ENCODE measurements at places on chromosomes 7 and 10. TPM values are rescaled to one million over a fixed set of nuclear protein-coding genes. Genes with fewer than 3 reads are reported as not detected.

NPTX2 gene
- 8.1 TPM for total RNA-seq

GRCh38 chr7:676972-677385 is 49.5 kb upstream of the DNAAF5 start:
- no peak overlapping the region for H3K27ac ChIP-seq
- H3K4me3 ChIP-seq, result no peak overlapping the region
- peak; percentile 57 for DNase-seq
- no peaks in the 10 kb centered on the region for H3K36me3 ChIP-seq
- H3K27me3 ChIP-seq, result no peaks in the 10 kb centered on the region
- H3K4me1 ChIP-seq, result peaks cover 16% of the 10 kb centered on the region

DNA sequence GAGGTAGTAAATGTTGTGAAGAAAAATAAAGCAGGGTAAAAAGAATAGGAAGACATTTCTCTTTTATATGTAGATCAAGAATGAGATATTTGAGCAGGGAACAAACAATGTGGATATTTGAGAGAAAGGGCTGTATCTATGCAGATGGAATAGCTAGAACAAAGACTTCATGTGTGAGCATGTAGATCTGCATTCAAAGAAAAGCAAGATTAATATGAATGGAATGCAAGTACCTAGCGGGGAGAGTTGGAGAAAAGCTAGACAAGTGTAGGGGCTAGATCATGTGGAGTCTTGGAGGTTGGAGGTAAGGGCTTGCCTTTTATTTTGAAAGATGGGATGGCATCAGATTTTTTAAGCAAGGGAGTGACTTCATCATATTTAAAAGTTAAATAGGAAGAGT is 27.1 kb downstream of the SHOC2 start:
- no peak overlapping the region for H3K27ac ChIP-seq
- no peaks in the 10 kb centered on the region for H3K27me3 ChIP-seq
- H3K4me1 ChIP-seq, result no peaks in the 10 kb centered on the region

SORCS1 gene
- 18.3 TPM for total RNA-seq

GRCh38 chr7:43195256-43195655 is 82.8 kb downstream of the HECW1 start:
- no peaks in the 10 kb centered on the region for H3K36me3 ChIP-seq
- H3K27me3 ChIP-seq, result no peaks in the 10 kb centered on the region
- no peak overlapping the region for H3K27ac ChIP-seq
- H3K4me3 ChIP-seq, result no peak overlapping the region
- no peak for DNase-seq

- no peak overlapping the region for H3K4me3 ChIP-seq
- H3K4me1 ChIP-seq, result no peaks in the 10 kb centered on the region
- H3K27ac ChIP-seq, result no peak overlapping the region
- no peaks in the 10 kb centered on the region for H3K27me3 ChIP-seq
- no peaks in the 10 kb centered on the region for H3K36me3 ChIP-seq
Measured at GRCh38 chr10:111551001-111551400, 474.2 kb downstream of the ADRA2A start.

SH2B2 gene
- total RNA-seq, result 1.2 TPM

GRCh38 chr7:82194016-82194643 is 249.4 kb downstream of the CACNA2D1 start:
- no peaks in the 10 kb centered on the region for H3K27me3 ChIP-seq
- H3K4me3 ChIP-seq, result no peak overlapping the region
- DNase-seq, result no peak
- no peaks in the 10 kb centered on the region for H3K36me3 ChIP-seq
- H3K4me1 ChIP-seq, result no peaks in the 10 kb centered on the region

GRCh38 chr7:32070406-32071360 is at the start of gene PDE1C:
Gene PDE1C, minus strand, starts transcription at chr7:32070407.
- peak within 1 kb of the TSS; percentile 77 for H3K27ac ChIP-seq
- H3K36me3 ChIP-seq, result no peaks in the 10 kb centered on the region
- peaks cover 14% of the 10 kb centered on the region for H3K4me1 ChIP-seq
- H3K4me3 ChIP-seq, result peak within 1 kb of the TSS; percentile 61
- no peak for DNase-seq

- no peak overlapping the region for H3K27ac ChIP-seq
- H3K4me1 ChIP-seq, result no peaks in the 10 kb centered on the region
- H3K36me3 ChIP-seq, result no peaks in the 10 kb centered on the region
- H3K4me3 ChIP-seq, result no peak overlapping the region
Measured at GRCh38 chr7:158272509-158273137, 315.0 kb downstream of the PTPRN2 start.

DNA sequence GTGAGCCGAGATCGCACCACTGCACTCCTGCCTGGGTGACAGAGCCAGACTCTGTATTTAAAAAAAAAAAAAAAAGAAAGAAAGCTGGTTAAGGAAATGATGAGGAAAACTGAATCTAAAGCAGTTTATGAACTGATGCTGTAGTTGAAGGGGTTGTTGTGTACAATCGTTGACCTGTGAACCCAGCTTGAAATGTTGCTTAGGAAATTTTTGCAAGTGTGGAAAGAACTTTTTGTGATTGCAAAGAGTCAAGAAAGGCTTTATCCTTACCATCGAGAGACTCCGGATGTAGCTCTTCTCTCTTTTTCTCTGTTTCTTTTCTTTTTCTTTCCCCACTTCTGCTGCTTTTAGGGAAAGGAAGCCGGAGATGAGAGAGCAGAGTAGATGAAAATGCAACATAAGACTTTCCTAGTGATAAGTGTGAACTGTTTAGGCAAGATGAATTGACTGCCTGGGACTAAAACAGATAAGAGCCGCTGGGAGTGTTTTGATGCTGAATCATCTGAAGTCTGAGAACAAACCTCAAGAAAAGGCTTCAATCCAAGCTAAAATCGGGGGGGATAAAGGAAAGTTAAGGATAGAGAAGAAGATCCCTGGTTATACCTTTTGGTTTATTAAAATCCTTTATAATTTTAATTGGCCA is 69.0 kb downstream of the TAF3 start:
- no peaks in the 10 kb centered on the region for H3K36me3 ChIP-seq
- H3K4me1 ChIP-seq, result no peaks in the 10 kb centered on the region
- no peaks in the 10 kb centered on the region for H3K27me3 ChIP-seq
- no peak for DNase-seq
- H3K4me3 ChIP-seq, result no peak overlapping the region

TYW1B gene
- total RNA-seq, result 3.3 TPM

HMX2 gene
- total RNA-seq, result 0.36 TPM

GRCh38 chr10:17003151-17003550 is 126.5 kb downstream of the CUBN start:
- no peak overlapping the region for H3K4me3 ChIP-seq
- H3K36me3 ChIP-seq, result no peaks in the 10 kb centered on the region
- H3K27ac ChIP-seq, result peak overlapping the region; percentile 61

DNA sequence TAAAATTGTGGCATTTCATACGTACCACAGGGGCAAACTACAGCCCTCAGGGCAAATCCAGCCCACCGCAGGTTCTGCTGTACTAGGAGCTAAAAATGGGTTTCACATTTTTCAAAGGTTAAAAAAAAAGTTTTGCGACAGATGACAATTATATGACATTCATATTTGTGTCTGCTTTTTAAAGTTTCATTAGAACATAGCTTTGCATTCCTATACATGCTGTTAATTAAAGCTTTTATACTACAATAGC is 758 bp upstream of the PNPLA8 start:
- peaks cover 29% of the 10 kb centered on the region for H3K4me1 ChIP-seq
- no peak for DNase-seq
- H3K27me3 ChIP-seq, result no peaks in the 10 kb centered on the region
- peaks cover 2% of the 10 kb centered on the region for H3K36me3 ChIP-seq

TRIM56 gene
- total RNA-seq, result 13.2 TPM

PLEKHS1 gene
- not detected for total RNA-seq

RAB11FIP2 gene
- 47.1 TPM for total RNA-seq

- no peaks in the 10 kb centered on the region for H3K27me3 ChIP-seq
- peaks cover 13% of the 10 kb centered on the region for H3K4me1 ChIP-seq
- DNase-seq, result no peak
- no peak overlapping the region for H3K27ac ChIP-seq
- H3K4me3 ChIP-seq, result no peak overlapping the region
Measured at GRCh38 chr10:72814099-72814790, 79.3 kb upstream of the OIT3 start.

DNA sequence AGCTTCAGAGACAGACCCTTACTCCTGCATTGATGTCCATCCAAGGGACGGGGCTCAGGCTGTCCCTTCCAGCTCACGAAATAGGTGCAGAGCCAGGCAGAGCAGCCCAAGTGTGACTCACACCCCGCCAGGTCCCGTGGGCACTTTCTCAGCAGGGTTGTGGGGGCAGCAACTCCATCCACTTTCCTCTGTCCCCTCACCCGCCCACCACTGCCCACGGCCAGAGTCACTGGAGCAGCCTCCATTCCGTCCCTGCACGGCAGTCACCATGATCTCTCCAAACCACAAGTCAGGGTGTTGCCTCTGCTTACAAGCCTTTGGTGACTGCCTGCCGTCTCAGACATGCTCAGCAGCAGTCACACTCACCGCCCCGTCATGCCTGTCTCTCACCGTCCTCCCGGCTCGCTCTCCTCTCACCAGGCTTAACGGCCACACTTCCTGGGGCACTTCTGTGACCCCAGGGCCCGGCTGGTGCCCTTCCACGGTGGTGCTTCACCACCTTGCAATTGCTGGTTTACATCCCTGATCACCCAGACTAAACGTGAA is 39.3 kb downstream of the CALML3 start:
- no peaks in the 10 kb centered on the region for H3K36me3 ChIP-seq
- peak; percentile 64 for DNase-seq
- H3K4me1 ChIP-seq, result no peaks in the 10 kb centered on the region
- H3K27me3 ChIP-seq, result no peaks in the 10 kb centered on the region
- H3K27ac ChIP-seq, result peak overlapping the region; percentile 68
- H3K4me3 ChIP-seq, result no peak overlapping the region

GRCh38 chr7:17153536-17153935 is 144.9 kb upstream of the AHR start:
- H3K4me3 ChIP-seq, result no peak overlapping the region
- H3K27ac ChIP-seq, result no peak overlapping the region
- no peaks in the 10 kb centered on the region for H3K27me3 ChIP-seq

CNTNAP2 gene
- 0.82 TPM for total RNA-seq

ASZ1 gene
- not detected for total RNA-seq

DNA sequence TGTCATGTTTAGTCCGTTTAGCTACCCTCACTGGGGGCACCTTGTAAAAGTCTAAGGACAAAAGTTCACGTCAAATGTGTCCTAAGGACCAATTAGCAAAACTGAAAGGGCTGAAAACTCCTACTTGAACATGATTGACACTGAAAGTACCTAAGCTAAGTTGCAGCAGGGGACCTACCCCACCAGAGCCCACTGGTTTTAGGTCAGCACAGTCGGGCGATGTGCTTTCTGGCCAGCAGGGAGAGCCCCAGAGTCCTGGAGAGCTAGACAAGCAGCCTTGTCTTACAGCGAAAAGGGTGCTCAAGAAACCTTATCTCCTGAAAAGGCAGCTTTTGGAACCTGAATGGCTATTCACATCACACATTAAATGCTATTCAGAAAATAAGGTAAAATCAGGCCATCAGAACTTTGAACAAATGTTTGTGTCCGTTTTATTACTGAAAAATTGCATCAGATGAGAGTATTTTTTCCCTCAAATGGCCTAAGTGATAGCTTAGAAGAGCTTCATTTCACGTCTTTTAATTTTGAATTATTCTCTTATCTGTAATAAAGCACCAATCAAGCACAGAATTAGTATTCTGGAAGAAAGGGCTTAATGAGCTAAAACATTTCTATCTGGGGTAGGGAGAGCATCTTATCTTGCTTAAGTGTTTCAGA is 52.2 kb upstream of the MKI67 start:
- H3K27me3 ChIP-seq, result no peaks in the 10 kb centered on the region
- DNase-seq, result no peak
- H3K36me3 ChIP-seq, result no peaks in the 10 kb centered on the region
- H3K27ac ChIP-seq, result no peak overlapping the region
- no peaks in the 10 kb centered on the region for H3K4me1 ChIP-seq

- H3K4me3 ChIP-seq, result no peak overlapping the region
- H3K4me1 ChIP-seq, result no peaks in the 10 kb centered on the region
- no peaks in the 10 kb centered on the region for H3K27me3 ChIP-seq
Measured at GRCh38 chr10:22453320-22453719, 108.0 kb downstream of the SPAG6 start.

CNNM2 gene
- 5.8 TPM for total RNA-seq

GRCh38 chr10:75460059-75460458 is 28.6 kb downstream of the LRMDA start:
- no peak overlapping the region for H3K27ac ChIP-seq
- H3K36me3 ChIP-seq, result no peaks in the 10 kb centered on the region
- H3K4me1 ChIP-seq, result no peaks in the 10 kb centered on the region
- no peaks in the 10 kb centered on the region for H3K27me3 ChIP-seq

- H3K27me3 ChIP-seq, result no peaks in the 10 kb centered on the region
- no peak overlapping the region for H3K4me3 ChIP-seq
- no peak overlapping the region for H3K27ac ChIP-seq
- no peak for DNase-seq
Measured at GRCh38 chr10:68023292-68023691, 51.8 kb downstream of the HERC4 start.

GRCh38 chr10:77849039-77849664 is 77.4 kb downstream of the DLG5 start:
- DNase-seq, result no peak
- H3K4me3 ChIP-seq, result no peak overlapping the region
- H3K36me3 ChIP-seq, result peaks cover 28% of the 10 kb centered on the region

GRCh38 chr7:100585511-100586265 is at the start of gene LRCH4:
Gene LRCH4, minus strand, starts transcription at chr7:100586129. Its CDS starts 29 bp downstream, at chr7:100586100.
- no peak for DNase-seq
- peaks cover 44% of the 10 kb centered on the region for H3K4me1 ChIP-seq
- peaks cover 19% of the 10 kb centered on the region for H3K36me3 ChIP-seq
- peaks cover 6% of the 10 kb centered on the region for H3K27me3 ChIP-seq
- H3K4me3 ChIP-seq, result peak within 1 kb of the TSS; percentile 91

GRCh38 chr10:124990671-124991625 is 49.0 kb downstream of the ZRANB1 start:
- H3K27me3 ChIP-seq, result no peaks in the 10 kb centered on the region
- H3K27ac ChIP-seq, result no peak overlapping the region
- DNase-seq, result no peak
- H3K4me3 ChIP-seq, result no peak overlapping the region
- H3K4me1 ChIP-seq, result peaks cover 5% of the 10 kb centered on the region

FKBP14 gene
- 6.3 TPM for total RNA-seq

GRCh38 chr7:74293577-74293908 is 4.3 kb downstream of the CLIP2 start:
- H3K4me1 ChIP-seq, result peaks cover 38% of the 10 kb centered on the region
- H3K36me3 ChIP-seq, result no peaks in the 10 kb centered on the region
- no peaks in the 10 kb centered on the region for H3K27me3 ChIP-seq
- no peak overlapping the region for H3K4me3 ChIP-seq
